ENCODE measurements at places on chromosomes 5 and 9.

DNA sequence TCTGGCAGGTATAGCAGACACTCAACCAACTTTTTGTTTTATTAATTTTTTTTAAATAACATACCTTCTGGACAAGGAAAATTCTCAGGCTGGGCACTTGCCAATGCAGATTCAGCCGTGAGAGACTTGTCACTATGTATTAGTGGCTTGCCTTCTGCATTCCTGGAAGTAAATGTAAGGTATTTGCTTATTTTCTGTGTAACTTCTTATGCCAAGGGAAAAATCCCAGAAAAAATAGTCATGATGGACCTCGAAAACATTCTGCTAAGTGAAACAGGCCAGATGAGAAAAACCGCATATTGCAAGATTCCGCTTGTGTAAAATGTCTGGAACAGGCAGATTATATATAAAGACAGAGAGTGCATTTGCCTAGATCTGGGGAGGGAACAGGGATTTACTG, 260.3 kb upstream of the DAPK1 start:
- no peak overlapping the region for H3K4me3 ChIP-seq
- DNase-seq = no peak
- H3K4me1 ChIP-seq = no peaks in the 10 kb centered on the region
- H3K27me3 ChIP-seq = no peaks in the 10 kb centered on the region
- H3K36me3 ChIP-seq = no peaks in the 10 kb centered on the region

GRCh38 chr5:155897761-155898160, 429.2 kb upstream of the SGCD start:
- no peaks in the 10 kb centered on the region for H3K4me1 ChIP-seq
- DNase-seq = no peak
- no peak overlapping the region for H3K27ac ChIP-seq
- H3K27me3 ChIP-seq = no peaks in the 10 kb centered on the region
- no peaks in the 10 kb centered on the region for H3K36me3 ChIP-seq

DNA sequence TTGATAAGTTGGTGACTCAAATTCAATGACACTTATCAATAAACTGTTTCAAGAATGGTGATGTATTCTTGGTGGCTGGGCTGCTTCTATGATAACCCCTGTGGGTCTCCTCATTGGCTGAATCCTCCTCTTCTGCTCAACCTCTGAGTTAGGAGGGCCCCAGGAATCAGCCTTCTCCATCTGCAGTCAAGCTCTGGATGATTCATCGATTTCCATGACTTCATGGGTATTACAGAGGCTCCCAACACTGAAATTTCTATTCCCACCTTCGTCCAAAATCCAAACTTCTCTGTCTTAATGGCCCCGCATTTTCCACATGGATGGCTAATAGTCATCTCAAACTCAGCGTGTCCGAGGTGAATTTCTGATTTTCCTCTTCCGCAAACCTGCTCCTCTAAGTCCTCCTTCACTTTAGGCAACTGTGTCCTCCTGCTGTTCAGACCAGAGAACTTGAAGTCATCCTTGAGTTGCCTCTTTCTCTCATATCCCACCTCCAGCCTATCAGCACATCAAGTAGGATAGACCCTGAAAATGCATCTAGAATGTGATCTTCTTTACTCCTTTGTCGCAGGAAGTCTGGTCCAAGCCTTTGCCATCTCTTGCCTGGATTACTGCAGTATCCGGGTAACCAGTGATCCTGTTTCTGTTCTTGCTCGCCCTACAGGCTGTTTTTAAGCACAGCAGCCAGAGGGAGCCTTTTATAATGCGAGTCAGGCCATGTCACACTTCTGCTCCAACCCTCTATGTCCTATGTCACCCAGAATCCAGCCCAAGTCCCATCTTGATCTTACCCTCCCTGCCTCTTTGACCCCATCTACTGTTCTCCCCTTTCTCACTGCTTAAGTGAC, 41.4 kb upstream of the IL7R start:
- H3K4me3 ChIP-seq = no peak overlapping the region
- H3K4me1 ChIP-seq = no peaks in the 10 kb centered on the region
- no peak overlapping the region for H3K27ac ChIP-seq
- no peaks in the 10 kb centered on the region for H3K36me3 ChIP-seq

- no peaks in the 10 kb centered on the region for H3K4me1 ChIP-seq
- no peak overlapping the region for H3K4me3 ChIP-seq
- H3K36me3 ChIP-seq = no peaks in the 10 kb centered on the region
- H3K27me3 ChIP-seq = peaks cover 6% of the 10 kb centered on the region
Measured at GRCh38 chr5:136892000-136892399, 526.7 kb upstream of the TRPC7 start.

DNA sequence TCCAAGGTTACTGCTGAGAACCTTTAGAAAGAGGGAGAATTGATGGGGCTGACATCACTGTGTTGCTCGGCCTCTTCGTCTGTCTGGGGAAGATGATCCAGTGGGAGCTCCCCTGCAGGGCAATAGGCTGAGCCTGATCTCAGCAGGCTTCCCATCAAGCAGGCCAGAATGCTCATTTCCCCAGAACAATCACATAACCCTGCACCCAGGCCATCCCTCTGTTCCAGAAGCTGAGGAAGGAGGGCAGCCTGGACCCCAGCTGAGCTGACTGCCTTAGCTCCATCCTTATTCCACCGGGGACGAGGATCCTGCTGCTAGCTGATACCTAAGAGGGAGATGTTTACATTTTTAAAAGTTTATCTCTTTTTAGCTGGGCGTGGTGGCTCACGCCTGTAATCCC, 11.6 kb upstream of the CDC23 start:
- no peak for DNase-seq
- no peaks in the 10 kb centered on the region for H3K4me1 ChIP-seq
- H3K36me3 ChIP-seq = no peaks in the 10 kb centered on the region

DNA sequence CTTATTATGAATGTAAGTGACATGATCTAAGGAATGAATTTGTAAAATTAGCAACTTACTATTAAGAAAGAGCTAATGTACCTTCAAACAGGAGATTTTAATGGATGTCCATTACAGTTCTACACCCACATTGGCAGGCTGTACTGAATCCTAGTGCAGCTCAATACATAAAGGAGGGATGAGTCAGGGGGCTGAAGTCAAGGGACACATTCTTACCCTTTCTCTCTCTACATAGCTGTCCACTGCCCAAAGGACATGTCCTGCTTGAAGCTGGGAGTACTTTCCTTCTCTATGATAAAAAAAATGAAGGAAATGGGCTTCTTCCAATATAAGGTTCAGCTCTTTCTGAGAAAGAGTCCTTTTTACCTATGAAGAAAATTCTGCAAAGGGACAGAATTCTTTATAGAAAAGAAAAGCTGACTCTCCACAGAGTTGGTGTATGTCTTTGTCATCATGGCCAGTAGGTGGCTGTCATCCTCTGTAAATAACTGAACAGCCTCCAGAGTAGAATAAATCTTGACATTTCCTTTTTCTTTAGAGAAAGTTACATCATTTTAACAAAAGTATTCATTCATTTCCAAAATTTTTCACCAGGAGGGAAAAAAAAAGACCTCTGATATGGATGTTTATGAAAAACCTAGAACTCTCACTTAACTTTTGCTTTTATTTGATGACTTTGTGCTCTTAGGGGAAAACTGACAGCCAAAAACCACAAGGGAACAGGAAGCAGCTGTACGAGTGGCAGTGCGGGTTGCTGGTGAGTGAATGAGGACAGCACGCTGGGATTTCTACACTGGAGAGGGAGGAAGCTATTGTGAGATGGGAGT, 13.1 kb upstream of the IFNA14 start:
- DNase-seq = peak; percentile 48
- peaks cover 55% of the 10 kb centered on the region for H3K27me3 ChIP-seq
- no peak overlapping the region for H3K27ac ChIP-seq
- no peaks in the 10 kb centered on the region for H3K4me1 ChIP-seq

GRCh38 chr5:72390836-72391235, 70.7 kb downstream of the PTCD2 start:
- H3K27ac ChIP-seq = no peak overlapping the region
- no peak overlapping the region for H3K4me3 ChIP-seq
- no peaks in the 10 kb centered on the region for H3K27me3 ChIP-seq
- H3K4me1 ChIP-seq = peaks cover 4% of the 10 kb centered on the region

- no peak overlapping the region for H3K27ac ChIP-seq
- no peak for DNase-seq
- H3K4me1 ChIP-seq = no peaks in the 10 kb centered on the region
- H3K4me3 ChIP-seq = no peak overlapping the region
Measured at GRCh38 chr9:133641861-133642595, 5.9 kb downstream of the DBH start.

DNA sequence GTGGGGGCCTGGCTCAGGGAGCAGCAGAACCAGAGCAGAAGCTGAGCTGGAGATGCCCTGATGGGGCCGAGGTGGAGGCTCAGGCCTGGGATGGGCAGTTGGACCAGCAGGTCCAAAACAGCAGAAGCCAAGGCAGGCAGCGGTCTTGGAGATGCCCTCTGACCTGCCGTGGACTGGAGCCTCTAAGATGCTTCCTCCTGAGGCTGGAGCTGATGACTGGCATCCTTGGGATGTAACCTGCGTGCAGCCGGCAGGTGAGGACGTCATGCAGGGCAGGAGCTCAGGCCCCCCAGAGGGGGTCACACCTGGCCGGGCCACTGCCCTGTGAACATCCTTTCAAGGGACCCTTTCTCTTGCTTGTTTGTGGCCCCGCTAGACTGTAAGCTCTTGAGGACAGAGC, 162.0 kb downstream of the RGS3 start:
- H3K4me1 ChIP-seq = peaks cover 23% of the 10 kb centered on the region
- no peak overlapping the region for H3K4me3 ChIP-seq
- H3K27me3 ChIP-seq = no peaks in the 10 kb centered on the region
- H3K27ac ChIP-seq = no peak overlapping the region
- no peak for DNase-seq

DNA sequence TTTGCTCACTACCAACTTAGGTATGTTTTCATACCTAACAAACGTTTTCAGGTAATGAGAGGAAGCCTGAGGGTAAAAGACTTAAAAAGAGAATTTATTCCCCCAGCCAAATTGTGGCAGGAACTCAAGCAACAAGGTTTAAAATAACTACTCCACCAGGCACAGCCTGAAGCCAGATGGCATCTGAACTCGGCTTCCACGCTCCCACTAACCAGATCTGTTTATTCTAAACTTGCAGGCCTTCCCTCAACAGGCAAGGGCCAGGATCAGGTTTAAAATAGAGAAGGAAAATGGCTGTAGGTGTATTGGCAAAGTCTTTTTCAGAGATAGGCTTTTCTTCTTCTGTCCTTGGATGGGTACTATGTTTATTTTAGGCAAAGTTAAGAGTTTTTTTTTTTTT, 89.4 kb downstream of the OTULIN start:
- H3K27ac ChIP-seq = no peak overlapping the region
- H3K36me3 ChIP-seq = peaks cover 88% of the 10 kb centered on the region
- no peaks in the 10 kb centered on the region for H3K27me3 ChIP-seq
- no peaks in the 10 kb centered on the region for H3K4me1 ChIP-seq

- no peak overlapping the region for H3K27ac ChIP-seq
- DNase-seq = no peak
- H3K4me1 ChIP-seq = peaks cover 3% of the 10 kb centered on the region
Measured at GRCh38 chr5:125179612-125180011, 433.2 kb upstream of the ZNF608 start.

GRCh38 chr5:102818934-102819333, 63.8 kb downstream of the PAM start:
- H3K36me3 ChIP-seq = no peaks in the 10 kb centered on the region
- peaks cover 7% of the 10 kb centered on the region for H3K4me1 ChIP-seq
- H3K27ac ChIP-seq = no peak overlapping the region
- DNase-seq = no peak

DNA sequence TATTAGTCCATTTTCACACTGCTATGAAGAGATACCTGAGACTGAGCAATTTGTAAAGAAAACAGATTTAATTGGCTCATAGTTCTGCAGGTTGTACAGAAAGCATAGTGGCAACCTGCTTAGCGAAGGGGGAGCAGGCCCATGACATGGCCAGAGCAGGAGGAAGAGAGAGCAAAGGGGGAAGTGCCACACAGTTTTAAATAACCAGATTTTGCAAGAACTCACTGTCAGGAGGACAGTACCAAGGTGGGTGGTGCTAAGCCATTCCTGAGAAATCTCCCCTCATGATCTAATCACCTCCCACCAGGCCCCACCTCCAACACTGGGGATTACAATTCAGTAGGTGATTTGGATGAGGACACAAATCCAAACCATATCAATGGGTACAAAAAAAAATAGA, 16.8 kb upstream of the PCSK5 start:
- no peaks in the 10 kb centered on the region for H3K4me1 ChIP-seq
- H3K27ac ChIP-seq = no peak overlapping the region
- DNase-seq = no peak

DNA sequence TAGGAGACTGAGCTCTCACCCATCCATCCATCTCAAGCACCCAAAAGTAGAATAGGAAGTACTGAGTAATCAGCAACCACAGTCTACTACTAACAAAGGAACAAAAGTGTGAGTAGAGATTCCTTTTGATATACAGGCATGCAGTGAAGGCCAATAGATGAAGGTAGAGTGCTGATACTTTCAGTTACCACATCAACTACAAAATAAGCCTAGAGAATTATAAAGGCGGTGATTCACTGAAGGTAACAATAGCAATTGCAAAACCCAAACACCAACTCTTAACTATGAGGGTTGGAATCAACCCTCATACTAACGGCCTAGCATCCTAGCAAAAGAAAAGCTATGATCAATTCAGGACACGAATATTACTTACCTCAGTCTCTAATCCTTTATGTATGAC, 992.6 kb downstream of the DNAH5 start:
- no peaks in the 10 kb centered on the region for H3K27me3 ChIP-seq
- no peak overlapping the region for H3K4me3 ChIP-seq
- no peaks in the 10 kb centered on the region for H3K36me3 ChIP-seq
- no peak for DNase-seq
- no peak overlapping the region for H3K27ac ChIP-seq

DNA sequence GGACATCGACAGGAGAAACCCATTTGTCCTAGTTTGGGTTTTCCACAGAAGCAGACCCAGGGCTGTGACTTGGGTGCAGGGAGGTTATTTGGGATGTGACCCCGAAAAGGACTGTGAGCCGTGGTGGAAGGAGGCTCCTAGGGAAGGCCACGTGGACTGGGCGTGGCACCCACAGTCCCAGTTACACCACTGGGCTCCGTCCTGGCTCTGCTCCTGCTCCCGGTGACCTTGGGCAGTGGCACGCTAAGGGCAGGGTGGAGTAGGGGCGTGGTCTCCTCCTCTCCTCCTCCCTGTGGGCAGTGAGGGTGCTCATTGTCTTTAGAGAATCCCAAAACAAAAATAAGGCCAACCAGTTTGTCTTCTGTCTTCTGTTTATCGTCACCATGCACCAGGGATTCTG, 190.1 kb downstream of the GADD45G start:
- H3K4me1 ChIP-seq = peaks cover 15% of the 10 kb centered on the region
- DNase-seq = no peak
- no peaks in the 10 kb centered on the region for H3K36me3 ChIP-seq
- H3K27ac ChIP-seq = no peak overlapping the region
- H3K27me3 ChIP-seq = no peaks in the 10 kb centered on the region

- no peaks in the 10 kb centered on the region for H3K27me3 ChIP-seq
- H3K4me1 ChIP-seq = peaks cover 2% of the 10 kb centered on the region
- DNase-seq = no peak
- no peak overlapping the region for H3K27ac ChIP-seq
- peaks cover 4% of the 10 kb centered on the region for H3K36me3 ChIP-seq
Measured at GRCh38 chr9:88555268-88555980, 20.4 kb downstream of the NXNL2 start.
